ENCODE measurements at places on chromosomes 12 and 14.

DNA sequence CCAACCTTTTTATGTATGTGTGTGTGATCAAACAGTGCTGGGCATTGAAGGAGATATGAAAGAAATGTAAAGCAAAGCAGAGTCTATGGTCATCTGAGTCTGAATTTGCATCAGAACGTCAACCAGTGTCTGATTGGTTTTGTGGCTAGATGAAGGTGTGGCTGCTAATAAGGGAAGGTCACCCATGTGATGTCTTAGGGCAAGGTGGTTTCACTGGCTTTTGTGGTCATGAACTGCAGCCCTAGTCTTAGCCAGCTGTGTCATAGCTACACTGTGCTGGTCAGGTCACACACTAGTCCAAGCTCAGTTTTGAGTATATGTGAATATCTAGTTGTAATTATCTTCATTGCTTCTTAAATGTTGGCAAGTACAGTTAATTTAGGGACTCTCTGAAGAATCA is 105.8 kb downstream of the TGFB3 start:
- DNase-seq: no peak

- no peak for DNase-seq
These were observed 304.7 kb downstream of the ADGRD1 start for GRCh38 chr12:131258398-131258797.

DNA sequence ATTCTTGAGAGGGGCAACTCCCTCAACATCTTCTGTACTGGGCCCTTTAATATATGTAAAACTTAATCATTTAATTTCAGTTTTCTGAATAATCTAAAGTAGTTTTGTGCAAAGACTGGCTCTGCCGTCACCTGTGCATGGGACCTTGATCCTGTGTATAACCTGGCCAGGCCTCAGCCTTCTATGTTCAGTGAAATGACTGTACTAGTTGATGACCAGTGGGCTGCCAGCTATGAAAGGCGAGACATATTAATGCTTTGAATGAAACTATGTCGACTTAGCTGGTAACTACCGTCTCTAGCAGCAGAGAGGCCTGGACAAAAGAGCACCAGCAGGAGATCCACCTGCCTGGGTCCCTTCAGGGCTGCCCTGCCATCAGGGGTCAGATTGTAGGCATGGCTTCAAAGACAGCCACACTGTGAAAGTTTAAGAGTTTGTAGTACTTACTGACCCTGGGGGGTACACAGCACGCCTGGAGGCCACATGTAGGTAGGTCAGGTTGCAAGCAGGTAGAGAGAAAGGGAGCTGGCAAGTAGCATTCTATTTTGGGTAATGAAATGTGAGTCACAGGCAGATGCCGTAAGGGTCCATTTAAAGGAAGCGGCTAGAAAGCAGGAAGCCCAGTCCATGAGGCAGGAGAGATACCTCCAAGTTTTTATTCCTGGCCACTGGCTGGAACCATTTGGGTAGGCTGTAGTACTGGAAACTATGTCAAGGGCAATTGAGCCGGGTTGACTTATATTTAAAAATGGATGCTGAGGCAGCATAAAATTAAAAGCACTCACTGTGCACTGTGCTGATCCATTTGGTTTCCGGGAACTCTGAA is 77.2 kb downstream of the BHLHE41 start:
- no peak for DNase-seq

DNA sequence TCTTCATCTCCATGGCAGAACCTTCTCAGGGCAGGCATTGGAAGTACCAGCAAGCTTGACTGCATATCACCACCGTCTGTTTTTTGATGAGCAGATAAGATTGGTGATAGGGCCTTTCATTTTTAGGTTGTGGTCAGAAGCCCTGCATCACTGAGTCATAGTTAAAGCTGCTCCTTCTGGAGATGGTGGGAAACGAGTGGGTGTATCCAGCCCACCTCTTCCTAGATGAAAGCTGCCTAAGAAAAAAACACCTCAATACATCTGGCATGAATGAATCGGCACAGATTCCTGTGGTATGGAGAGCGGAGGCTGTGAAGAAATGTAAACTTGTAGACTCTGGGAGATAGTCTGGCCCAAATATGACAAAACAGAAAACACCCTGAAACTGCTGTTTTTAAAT is 248.7 kb upstream of the EGLN3 start:
- no peak for DNase-seq

- DNase-seq: no peak
These were observed 187.7 kb upstream of the LHX5 start for GRCh38 chr12:113659416-113659815.

GRCh38 chr14:68552602-68553001 is 240.3 kb downstream of the ZFP36L1 start:
- DNase-seq: peak; percentile 64

- no peak for DNase-seq
These were observed 17.5 kb downstream of the IQSEC3 start for GRCh38 chr12:84056-84455.

GRCh38 chr12:51005671-51006070 is 20.5 kb downstream of the SLC11A2 start:
- no peak for DNase-seq

- no peak for DNase-seq
These were observed 5.2 kb downstream of the TCHP start for GRCh38 chr12:109905301-109905700.

- no peak for DNase-seq
These were observed 247.0 kb downstream of the SLC41A2 start for GRCh38 chr12:104710940-104711689.

DNA sequence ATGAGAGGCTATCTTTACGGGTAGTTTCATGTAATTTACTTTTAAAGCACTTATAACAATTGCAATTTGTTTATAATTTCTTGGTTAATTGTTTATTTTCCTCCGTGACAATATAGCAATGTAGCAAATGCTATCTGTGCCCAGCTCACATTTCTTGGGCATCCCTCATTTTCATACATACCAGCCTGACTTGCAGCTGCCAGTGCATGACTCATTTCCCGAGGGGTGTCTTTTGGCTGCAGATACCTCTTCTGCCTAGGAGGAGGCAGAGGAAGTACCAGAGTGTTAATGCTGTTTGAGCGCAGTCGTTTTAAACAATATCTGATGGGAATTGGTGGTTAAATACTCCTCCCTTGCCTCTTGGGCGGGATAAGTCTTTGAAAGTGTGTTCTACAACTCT is 104.2 kb upstream of the ABCD2 start:
- DNase-seq: peak; percentile 70

DNA sequence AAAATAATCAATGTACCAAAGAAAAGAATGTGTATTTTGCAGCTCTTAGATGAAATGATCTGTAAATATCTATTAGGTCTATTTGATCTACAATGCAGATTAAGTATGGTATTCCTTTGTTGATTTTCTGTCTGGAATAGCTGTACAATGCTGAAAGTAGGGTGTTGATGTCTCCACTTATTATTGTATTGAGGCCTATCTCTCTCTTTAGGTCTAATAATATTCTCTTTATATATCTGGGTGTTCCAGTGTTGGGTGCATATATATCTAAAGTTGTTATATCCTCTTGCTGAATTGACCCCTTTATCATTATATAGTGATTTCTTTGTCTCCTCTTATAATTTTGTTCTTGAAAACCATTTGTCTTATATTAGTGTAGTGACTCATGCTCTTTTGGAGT is 885.5 kb upstream of the FOXG1 start:
- DNase-seq: no peak

GRCh38 chr14:23568600-23569331 is 1.2 kb upstream of the AP1G2 start:
- DNase-seq: no peak

DNA sequence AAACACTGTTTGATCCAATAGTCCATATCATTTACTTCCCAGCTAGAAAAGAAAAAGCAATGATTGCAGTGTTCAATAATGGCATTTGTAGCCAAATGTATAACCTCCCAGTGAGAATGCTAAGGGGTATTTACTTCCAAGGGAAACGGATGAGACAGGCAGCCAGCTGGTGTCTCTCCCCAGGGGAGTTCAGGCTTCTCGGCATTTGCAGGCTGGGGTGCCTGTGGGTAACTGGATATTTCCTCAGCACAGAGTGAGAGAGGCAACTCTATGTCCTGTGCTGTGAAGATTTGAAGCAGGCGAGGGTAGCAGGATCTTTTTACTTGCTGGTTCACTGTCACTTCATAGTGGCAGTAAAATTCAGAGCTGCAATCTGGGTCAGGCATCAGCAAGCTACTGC is 1455.6 kb upstream of the TMEM132C start:
- no peak for DNase-seq

GRCh38 chr14:90760591-90761316 is 55.5 kb downstream of the TTC7B start:
- no peak for DNase-seq

DNA sequence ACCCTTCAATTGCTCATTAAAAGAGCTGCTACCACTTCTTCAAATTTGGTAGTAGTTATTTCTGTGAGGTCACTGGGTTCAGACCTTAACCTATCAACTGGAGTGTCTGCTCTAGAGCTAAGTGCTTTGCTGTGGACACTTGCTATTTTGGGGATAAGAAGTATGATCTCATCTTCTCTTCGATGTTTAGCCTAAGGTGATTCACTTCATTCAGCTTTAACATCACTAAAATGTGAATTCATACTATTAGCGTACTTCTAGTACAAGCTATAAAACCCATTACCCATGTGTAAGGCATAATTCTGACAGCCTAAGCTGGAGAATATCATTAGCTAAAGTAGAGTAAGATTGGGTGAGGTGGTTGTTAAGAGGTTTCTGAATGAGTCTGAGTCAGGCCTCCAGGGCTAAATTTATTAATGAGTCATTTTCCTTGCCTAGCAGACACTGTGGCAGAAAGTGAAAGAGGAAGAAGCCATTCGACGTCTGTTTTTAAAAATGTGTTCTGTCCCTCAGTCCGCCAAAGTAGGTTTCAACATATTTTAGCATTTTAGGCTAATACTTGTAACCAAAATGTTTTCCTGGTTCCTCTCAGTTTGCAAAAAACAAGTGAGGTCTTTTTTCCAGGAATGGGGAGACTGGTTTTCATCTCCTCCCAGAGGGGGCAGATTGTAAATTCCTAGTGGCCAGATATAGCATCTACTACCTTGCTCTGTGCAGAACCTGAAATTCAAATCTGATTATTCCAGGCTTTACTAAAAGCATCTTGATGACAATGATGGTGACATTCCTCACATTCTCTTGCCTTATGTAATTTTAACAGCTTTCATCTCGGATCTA is 103.6 kb downstream of the SSPN start:
- no peak for DNase-seq

DNA sequence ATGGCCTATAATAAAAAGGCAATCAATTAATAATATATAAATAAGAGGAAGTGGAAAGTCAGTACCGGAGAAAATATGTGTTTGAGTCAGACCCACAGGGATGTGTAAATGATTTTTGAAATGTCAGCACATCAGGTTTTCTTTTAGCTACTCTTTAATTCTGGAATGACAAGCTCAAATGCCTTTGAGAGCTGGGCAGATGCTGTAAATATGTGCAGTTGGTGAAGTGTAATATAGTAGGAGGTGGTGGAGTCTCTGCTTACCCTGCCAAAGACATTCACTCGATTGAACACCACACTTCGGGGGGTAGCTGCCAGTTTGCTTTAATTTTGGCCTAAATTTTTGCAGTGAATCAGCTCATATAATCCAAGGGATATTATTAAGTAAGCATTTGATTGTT is 93.0 kb downstream of the PLEKHA5 start:
- no peak for DNase-seq

DNA sequence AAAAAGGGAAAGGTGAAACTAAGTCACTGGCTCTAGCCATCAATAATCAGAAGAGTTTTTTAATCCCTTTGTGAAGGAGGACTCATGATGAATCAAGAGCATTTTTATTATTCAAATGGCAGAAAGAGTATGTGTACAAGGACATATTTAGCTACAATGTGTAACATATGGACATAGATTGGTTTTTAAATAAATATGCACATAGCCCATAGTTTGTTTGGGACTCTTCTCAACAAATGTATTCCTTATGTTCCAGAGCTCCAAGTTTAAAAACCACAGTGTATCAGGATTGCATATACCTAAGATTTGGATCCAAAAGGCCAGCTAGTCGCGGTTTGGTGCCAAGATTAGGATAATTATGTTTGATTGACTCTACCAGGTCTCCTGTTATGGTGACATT is 104.2 kb downstream of the C12orf50 start:
- no peak for DNase-seq

GRCh38 chr12:40336573-40337199 is 111.9 kb downstream of the LRRK2 start:
- no peak for DNase-seq

DNA sequence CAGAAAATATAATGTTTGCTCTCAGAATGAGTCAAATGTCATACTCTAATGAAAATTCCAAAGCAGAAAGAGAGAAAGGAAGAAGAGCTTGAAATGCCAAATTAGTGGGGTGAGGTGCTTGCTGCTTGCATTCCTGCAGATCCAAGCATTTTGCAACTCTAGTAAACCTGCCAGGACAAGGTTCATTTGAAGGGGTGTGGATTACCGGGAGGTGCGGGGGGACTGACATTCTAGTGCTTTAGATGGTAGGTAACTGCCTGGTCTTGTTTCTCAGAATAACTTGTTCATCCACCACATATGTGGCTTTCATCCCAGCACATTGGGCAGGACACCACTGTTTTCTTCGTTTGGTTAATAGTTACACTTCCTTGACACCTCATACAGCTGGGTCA is 144.4 kb downstream of the AKAP6 start:
- no peak for DNase-seq

GRCh38 chr12:46188170-46188569 is 80.7 kb downstream of the SLC38A1 start:
- DNase-seq: no peak

- DNase-seq: no peak
These were observed 229.3 kb upstream of the LHX5 start for GRCh38 chr12:113700943-113701342.

DNA sequence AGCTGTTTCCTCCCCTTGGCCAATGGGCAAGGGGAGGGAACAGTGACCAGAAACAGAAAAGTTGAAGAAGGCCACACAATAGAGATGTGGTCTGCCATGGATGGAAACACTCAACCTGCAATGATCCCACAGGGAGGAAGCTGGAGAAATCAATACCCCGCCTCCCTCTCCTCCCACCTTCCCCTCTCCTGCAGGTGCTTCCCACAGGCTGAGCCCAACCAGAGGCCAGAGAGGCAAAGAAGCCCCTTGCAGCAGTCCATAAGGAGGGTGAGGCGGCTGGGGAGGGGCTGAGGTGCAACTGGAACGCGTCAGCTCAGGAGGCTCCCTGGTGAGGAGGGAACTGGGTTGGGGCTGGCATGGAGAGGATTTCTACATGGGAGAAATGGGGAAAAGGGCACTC is 84.0 kb downstream of the RNF34 start:
- no peak for DNase-seq

DNA sequence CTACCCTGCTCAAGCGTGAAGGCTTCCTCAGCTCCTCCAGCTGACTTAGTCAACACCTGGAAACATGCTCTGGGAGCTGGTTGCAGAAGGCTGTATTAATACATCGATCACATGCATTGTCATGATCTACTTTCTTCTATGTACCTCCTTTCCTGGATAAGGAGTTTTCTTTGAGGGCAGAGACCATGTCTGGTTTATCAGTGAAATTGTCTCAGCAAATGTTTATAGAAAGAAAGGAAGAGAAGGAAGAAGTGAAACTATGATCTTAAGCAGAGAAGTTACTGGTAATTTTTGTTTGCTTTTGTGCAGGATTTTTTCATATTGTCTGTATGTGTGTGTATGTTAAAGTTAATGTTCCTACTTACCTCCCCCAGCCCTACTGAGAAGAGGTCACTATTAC is 4.5 kb downstream of the DYRK4 start:
- DNase-seq: no peak

GRCh38 chr12:2294651-2295475 is 242.1 kb downstream of the CACNA1C start:
- peak; percentile 85 for DNase-seq
